NCI-H510A (cell line): ENCODE measurements at places on chromosomes 1 and 21.

DNA sequence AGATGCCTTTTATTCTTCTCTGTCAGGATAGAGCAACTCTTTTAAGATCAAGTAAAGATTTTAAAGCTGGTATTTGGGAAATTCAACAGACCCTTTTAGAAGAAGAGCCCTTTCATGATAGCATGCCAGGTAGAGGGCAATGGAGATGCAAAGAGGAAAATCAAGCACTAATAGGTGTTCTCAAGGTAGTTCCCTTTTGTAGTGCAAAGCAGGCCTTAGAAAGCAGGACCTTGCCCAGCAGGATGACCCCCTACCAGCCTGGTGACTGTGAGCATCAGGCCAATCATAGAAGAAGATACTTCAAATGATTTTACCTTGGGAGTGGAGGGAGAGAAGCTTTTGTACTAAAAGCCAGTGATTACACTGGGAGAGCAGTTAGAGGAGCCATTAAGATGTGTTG, 381.4 kb upstream of the ZRANB2 start:
- no peak for DNase-seq

DNA sequence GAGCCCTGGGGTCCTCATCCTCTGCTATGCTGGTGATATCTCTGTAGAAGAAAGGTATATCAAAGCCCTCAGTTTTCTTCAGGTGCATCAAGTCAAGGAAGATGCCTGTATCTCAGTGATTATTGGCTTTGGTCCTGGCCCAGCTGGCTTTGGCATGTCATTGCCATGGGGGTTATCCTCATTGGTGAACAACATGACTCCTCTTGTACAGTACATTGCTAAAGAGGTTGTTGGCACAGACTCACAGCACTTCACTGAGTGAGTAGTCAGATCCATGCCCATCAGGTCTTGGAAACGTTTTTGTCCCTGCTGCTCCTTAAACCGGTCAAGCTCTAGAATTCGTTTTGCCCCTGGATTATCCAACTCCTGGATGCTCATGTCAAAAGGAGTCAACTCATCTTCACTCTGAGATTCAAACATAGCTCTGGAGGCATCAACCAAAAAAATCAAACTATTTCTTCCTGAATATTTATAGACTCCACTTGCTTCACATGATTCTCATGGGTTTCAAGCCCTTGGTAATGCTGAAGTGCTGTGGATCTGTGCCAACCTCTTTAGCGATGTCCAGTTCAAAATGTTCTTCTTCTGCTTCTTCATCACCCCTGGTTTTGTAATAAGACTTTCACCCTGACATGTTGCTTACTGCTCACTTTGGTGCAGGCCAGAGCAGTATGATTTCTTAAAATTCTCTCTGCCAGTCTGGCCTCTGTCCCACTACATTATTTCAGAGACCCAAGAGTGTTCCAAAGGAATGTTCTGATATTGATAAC, 43.0 kb upstream of the RAB3GAP2 start:
- no peak for DNase-seq

- peak; percentile 49 for DNase-seq
These were observed 616 bp downstream of the MCOLN3 start for GRCh38 chr1:85047472-85048295.

DNA sequence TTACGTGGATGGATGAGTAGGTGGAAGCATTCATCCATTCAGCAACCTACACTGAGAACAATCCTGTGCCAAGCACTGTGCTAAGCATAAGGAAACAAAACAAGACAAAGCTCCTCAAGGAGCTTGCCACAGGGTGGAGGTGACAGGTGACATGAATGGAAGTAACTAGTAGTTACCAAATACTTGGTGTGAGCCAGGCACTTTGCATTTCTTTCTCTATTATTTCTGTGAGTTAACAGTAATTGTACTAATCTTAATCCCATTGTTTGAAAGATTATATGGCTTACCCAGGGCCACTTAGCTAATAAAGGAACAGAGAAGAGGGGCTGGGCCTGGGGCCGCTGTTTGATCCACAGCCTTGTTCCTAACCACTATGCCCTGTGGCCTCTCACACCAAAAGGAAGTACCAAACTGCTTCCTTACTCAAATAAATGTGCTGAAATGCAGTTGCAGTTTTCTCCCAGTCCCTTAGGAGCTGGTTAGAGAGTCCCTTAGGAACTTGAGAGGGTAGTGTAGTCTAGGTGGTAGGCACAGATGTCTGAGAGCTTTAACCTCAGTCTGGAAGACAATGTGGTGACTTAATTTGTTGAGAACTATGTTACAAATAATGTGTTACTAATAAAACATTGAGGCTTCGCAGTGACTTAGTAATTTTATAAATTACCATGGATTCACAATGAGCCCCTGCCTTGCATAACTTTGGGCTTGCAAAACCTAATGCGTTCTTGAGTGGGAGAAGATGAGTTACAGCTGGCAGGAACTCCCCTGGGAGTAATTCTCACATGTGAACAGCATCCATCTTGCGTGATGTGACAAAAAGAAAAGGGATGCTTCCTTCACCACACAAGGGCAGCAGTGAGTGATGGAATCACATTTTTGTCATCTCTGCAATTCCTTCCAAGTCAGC, 69.8 kb downstream of the MPZL1 start:
- no peak for DNase-seq
